T-helper 1 cell (primary cell): ENCODE measurements at places on chromosomes 11 and 22.
A peak's percentile ranks its signal among the peaks of the same experiment; 100 is the strongest.

DNA sequence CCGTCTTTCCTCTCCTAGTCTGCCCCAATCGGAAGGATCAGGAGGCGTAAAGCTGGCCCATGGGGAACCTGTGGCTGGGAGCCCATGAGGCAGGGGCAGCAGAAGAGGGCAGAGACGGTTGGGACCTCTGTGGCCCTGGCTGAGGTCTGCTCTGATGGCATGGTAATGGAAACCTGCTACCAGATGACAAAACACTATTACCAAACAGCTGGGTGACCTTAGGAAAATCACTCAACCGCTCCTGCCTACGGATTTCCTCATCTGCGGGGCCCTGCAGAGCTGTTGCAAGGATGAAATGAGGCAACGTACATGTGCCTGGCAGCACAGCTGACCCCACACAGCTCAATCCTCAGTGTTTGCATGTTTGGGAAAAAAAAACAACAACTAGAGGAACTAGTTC, 4.6 kb downstream of the AP5B1 start:
- no peak for DNase-seq

GRCh38 chr11:66224226-66224855, 44.1 kb upstream of the RAB1B start:
- no peak for DNase-seq

GRCh38 chr11:74462631-74463030, 4.7 kb downstream of the KCNE3 start:
- DNase-seq = no peak

- no peak for DNase-seq
These were observed 712 bp downstream of the CERK start for GRCh38 chr22:46737105-46737975.

- no peak for DNase-seq
These were observed 6.4 kb upstream of the TENM4 start for GRCh38 chr11:79447038-79447786.

- DNase-seq = peak; percentile 50
These were observed 1.7 kb downstream of the PHF21A start for GRCh38 chr11:46119352-46120216.

DNA sequence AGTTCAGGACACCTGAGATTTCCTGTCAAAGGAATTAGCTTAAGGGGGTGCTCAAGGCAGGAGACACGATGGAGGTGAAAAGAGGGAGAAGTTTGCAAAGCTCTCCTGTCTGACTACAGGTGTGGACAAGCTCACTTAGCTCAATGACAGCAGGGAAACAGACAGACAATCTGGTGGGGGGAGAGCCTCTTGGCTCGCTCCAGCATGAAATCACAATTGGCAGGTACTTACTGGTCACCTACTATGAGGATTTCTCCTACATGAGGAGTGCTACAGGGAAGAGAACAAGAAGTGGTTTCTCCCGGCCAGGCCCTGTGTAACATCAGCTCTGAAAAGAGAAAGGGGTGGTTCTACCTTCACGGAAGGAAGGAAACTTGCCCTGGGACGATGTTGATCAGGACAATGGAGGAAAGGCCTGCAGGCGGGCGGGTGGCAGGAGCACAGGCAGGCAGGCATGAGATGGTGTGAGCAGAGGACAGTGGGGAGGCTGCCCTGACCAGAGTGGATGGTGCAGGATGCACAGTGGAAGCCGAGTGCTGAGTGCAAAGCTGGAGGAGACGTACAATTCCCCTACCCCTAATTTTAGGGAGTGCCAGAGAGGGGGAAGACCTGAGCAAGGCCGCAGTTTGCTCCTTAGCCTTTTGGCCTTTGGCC, 57.9 kb upstream of the CRTAM start:
- no peak for DNase-seq

DNA sequence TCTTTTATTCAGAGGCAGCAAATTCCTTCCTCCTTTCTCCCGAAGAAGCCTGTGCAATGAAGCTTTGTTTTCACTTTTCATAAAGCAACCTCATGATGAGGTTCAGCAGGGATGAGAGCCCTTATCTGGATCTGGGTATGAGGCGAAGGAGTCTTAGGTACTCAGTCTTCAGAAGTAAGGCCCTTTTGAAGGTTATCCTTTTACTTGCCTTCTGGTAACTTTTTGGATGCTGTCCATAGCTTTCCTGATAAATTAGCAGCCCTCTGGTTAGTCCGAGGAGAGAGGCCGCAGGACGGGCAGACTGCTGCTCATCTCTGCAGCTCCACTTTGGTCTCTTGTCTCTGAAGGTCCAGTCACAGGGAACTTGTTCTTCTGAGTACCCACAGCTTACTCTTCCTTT, 1.1 kb downstream of the TRIM22 start:
- no peak for DNase-seq
